ENCODE measurements at places on chromosomes 11 and 22.

- DNase-seq: peak; percentile 33
These were observed 114.6 kb upstream of the BID start for GRCh38 chr22:17888855-17889254.

DNA sequence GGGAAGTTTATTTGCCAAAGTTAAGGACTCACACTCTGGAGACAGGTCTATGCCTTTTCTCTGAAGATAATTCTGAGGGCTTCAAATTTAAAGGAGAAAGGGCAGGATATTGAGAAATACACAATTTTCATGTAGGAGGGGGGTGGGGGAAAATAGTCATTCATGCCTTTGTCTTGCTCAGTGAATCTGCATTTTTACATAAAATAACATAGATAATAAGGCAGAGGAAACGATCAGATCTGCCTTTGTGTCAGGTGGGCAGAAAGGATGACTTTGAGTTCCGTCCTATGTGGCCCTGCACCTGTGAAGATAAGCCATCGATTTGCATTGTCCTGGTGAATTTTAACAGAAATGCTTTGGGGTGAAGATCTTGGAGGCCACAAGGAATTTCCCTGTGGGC is 76.8 kb downstream of the SC5D start:
- DNase-seq: no peak

DNA sequence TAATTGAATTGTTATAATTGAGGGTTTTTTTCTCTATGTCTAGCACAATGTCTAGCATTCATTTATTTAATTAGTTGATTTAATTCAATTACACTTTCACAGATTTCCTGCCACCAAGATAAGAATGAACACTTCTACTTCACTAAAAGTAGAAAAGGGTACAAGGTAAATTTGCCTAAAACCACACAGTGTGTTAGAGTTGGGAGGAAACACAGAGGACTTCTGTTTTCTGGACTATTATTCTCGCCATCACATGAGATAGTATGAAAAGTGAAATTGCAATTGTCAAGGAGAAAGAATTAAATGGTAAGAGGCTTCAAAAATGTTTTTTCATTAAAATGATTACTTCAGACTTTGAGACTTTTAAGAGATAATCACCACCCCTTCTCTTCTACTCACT is 109.5 kb downstream of the ETS1 start:
- no peak for DNase-seq

- no peak for DNase-seq
These were observed 12.1 kb downstream of the CCDC87 start for GRCh38 chr11:66580803-66581202.

GRCh38 chr11:78196661-78197091 is 8.0 kb downstream of the USP35 start:
- no peak for DNase-seq

DNA sequence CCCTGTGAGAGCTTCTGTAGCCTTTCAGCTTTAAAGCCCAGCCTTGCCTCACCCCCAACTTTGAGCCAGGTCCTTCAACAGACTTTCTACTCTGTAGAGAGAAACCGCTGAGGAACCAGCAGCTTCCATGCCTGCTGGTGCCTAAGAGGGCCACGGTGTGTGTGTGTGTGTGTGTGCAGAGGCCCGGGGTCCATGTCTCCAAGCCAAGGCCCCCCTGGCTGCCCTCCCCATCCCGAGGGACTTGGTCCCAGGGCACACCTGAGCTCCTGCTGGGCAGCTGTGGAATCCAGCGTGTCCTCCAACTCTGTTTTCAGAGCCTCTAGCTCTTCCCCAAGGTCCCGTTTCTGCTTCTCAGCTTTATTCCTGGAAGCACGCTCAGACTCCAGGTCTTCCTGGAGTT is 42.3 kb downstream of the APOL1 start:
- no peak for DNase-seq

DNA sequence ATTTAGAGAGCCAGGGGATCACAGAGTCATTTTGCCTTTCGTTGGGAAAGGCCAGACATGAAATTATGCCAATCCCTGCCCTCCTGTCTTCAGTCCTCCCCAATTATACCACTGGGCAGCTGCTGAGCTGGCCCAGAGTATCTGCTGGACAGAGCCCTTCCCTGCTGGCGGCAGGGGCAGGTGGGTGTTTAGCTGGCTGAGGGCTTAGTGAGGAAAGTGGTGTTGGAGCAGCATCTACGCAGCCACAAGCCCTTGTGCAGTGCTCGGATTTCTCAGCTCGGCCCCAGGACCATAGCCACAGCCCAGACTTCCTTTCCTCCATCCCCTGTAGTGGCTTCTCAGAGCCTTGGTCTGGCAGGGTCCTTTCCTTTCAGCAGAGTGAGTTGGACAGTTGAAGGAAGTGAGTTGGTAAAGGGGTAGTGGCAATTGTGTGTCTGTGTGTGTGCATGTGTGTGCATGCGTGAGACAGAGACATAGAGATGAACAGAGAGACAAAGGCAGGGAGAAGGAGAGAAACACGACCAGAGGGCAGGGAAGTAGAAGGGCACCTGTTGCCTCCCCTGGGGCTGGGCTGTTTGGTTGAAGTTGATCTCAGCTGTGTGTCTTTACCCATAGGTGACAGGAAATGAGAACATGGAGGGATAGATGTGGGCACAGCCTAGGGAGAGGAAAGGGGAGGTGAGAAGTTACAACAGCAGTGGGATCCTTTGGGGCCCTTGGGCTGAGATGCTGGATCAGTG is 66.2 kb downstream of the GRIK4 start:
- DNase-seq: no peak

- DNase-seq: no peak
These were observed 105.8 kb upstream of the BID start for GRCh38 chr22:17880020-17880419.

DNA sequence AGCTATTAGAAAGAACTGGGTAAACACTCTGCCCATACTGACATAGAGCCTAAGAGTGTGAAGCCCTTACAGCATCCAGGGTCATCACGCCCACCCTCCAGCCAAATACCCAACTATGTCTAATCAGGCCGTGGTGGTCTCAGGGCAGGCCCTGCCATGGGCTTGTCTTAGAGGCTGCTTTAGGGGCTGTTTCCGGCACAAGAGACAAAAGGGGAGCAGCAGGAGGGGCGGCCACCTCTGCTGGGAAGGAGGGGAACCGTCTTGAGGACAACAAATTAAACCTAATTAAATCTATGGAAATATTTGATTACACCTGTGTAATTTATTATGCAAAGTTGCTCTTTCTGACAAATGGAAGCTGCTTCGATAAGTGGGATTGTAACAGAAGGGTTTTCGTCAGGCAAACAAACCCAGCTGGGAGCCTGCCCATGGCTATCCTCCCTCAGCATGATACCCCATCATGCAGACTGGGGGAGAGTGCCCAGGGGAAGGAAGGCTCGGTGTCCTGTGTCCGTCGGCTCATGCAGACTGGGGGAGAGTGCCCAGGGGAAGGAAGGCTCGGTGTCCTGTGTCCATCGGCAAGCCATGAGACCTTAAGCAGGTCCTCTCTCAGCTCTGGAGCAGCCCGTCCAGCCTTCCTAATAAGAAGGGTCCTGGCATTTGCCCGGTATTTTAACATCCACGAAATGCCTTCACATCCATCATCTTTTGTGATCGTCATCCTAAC is 163.6 kb upstream of the B3GAT1 start:
- DNase-seq: no peak

DNA sequence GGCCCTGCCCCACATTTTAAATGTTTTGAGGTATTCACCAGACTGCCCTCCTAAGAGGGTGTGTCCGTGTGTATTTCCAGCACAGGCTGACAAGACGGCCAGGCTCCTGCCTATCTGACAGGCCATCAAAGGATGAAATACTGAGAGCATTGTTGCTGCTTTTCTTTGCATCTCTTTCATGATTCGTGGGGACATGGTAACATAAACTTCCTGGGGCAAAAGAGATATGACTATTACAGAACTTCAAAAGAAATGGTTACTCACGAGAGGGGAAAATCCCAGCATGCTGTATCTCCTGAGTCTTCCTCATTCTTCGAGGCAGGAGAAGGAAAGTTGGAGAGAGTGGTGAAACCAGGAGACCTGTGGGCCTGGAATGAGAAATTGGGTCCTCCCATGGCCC is 10.3 kb upstream of the BIK start:
- DNase-seq: no peak

GRCh38 chr22:39423976-39424375 is 24.4 kb downstream of the TAB1 start:
- DNase-seq: no peak

DNA sequence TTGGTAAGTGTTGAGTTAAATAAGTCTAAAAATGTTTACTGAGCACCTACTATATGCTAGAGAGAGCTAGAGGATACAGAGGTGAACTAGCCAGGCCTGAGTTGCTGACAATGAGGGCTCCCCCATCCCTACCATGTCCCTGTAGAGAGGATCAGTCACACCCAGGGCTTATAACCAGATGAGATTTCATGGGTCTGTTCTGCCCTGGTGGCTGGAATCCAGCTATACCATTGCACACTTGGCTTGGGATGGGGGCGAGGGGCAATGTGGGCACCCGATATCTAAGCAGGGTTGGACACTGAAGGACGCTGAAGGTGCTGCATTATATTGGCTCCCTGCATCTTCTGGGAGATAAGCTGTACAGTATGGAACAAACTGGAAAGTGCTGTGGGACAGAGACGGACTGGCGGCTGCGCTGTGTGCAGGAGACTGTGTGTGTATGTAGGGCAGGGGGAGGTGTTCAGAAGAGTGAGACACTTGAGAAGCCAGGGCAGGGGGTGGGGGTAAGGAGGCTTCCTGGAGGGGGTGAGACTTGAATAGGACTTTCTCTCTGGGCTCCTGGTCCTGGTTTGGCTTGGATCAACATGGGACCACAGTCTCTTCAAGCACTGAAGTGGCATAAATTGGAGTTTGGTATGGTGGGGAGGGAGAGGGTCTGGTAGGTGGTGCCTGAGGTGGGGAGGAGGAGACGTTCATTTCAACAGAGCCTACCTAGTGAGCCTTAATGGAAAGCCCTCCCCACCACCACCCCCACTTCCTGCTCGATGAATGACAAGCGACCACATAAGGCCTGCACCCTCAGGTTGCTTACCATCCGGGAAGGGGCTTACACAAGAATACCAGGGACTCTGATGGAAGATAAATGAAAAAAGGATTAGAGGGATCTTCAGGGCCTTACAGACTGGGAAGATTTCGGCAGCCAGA is 1.8 kb downstream of the CD82 start:
- DNase-seq: no peak

DNA sequence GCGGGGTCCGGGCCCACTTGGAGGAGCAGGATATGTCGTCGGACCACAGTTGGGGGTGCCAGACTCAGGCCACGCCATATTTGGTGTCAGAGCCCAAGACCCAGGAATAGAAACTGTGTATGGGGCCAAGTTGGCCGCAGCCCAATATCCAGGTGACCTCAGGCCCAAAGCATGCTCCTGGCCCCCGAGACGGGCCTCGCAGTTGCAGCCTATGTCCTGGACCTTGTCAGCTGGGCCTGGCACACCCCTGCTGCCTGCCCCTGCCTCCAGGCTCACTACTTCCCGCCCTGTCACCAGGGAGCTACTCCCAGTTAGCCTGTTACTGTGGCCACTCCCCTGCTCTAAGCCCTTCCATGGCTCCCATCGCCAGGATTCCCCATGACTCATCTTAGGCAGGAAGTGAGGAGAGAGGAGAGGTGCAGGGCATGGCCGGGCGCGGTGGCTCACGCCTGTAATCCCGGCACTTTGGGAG is 23.1 kb downstream of the A4GALT start:
- DNase-seq: peak; percentile 87

DNA sequence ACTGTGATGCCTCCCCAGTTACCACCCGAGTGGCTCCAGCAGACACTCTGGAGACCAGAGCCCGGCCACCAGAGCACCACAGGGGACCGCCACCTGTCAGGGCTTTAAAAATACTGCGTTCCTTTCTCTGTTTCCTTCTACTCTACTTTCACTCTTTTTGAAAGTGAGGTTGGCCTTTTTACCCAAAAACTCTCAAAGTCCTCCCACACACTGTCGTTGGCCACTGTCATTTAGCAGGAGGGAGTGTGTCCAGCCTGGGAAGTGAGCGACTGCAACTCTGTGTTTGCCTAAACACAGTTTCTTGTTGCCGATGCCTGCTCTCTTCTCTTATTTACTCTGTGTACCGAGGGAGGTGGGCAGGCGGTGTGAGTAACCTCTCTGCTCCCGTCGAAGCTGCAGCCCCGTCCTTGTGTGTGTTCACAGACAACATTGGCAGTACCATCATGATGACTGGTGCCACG is 90.8 kb upstream of the CLDN5 start:
- DNase-seq: no peak

GRCh38 chr11:127247261-127247851 is 246.8 kb upstream of the KIRREL3 start:
- no peak for DNase-seq

DNA sequence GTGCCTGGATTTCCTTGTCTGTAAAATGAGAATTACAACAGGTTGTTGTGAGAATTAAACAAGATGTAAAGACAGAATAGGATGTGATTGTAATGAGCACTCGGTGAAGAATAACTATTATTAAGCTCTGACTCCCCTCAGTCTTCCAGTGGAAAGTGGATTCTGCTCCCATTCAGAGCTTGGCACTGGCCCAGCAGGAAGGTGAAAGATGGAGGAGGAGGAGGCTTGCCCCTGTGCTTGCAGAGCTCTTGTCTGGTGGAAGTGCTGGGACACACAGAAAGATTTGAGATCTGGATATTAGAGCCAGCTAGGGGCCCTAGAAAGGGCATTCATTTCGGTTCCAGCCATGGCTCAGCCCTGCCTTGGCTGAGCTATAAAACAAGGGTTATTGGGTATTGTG is 28.2 kb downstream of the PHLDB1 start:
- no peak for DNase-seq

GRCh38 chr22:50469377-50470305 is 5.2 kb downstream of the SBF1 start:
- peak; percentile 55 for DNase-seq

DNA sequence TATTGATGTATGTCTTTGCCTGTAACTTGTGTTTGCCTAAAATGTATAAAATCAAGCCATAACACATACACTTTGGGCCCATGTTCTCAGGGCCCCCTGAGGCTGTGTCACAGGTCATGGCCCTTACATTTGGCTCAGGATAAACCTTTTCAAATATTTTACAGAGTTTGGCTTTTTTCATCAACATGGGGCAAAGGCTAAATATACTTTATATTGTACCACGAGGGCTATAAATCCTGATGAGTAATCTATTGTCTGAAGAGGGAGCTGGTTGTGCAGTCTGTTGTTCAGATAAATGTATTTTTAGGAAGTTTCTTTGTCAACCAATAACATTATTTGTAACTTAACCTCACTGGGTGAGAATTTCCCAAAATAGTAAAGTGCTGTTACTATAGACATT is 404.6 kb upstream of the DDI1 start:
- DNase-seq: peak; percentile 53

- no peak for DNase-seq
These were observed 124.4 kb upstream of the LUZP2 start for GRCh38 chr11:24372491-24372890.

DNA sequence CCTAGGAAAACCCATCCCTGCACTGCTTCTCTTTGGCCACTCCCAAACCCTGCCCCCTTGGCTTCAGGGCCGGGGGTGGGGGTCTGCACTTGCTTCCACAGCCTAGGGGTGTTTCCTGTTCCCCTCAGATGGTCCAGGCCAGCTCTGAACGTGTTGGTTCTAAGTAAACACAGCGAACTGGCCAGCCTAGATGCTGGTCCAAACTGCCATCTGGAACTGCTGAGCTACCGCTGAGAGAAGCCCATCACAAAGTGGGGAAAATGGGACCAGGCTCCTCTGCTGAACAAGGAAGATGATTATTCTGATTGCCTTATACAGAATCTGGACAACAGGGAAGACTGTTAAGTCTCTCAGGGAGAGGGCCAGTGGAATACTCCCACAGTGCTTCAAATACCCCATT is 23.5 kb upstream of the YPEL1 start:
- no peak for DNase-seq

All from fibroblast of skin of right biceps (primary cell).